Activated CD8-positive, alpha-beta memory T cell treated with anti-CD3 and anti-CD28 coated beads for 4 hours (primary cell): ENCODE measurements at places on chromosomes 11 and 22.

DNA sequence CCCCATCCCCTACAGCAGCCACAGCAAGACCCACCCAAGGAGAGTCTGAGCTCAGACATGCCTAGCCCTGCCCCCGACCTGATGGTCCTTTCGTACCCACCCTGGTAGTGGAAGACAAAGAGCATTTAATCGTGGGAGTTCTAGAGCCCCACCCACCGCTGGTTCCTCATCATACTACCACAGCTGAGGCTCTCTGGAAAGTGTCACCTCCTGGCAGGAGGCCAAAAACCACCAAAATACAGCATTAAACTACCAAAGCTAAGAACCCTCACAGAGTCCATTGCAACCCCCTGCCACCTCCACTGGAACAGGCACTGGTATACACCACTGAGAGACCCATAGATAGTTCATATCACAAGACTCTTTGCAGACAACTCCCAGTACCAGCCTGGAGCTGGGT, 311.1 kb downstream of the TENM4 start:
- DNase-seq, result no peak

- no peak for DNase-seq
Measured at GRCh38 chr22:47061226-47061625, 298.8 kb downstream of the TBC1D22A start.

DNA sequence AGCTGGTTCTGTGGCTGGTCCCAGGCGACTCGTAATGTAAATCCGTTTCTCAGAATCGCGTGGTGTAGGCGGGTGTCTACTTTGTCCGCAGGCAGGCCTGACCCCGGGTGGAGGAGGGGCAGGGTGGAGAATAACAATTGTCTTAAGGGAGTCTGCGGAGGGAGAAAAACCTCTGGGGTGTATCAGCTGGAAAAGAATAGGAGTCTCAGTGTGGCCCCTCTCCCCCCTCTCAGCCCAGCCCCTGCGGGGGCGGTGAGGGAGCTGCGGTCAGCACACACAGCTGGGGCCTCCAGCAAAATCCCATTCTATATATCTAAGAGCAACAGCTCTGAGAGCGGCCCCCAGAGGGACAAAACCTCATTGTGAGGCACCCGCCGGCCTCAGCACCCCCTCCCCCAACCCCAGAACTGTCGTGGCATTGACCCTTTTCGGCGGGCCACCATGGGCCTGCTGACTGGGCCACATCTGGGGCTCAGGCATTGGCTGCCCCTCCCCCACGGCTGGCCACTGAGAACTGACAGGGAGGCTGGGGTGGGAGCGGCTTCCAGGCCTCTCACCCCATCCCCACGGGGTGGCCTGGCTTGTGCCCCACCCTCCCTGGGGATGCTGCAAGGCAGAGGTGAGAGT, 2.7 kb upstream of the MYRF start:
- DNase-seq, result no peak

DNA sequence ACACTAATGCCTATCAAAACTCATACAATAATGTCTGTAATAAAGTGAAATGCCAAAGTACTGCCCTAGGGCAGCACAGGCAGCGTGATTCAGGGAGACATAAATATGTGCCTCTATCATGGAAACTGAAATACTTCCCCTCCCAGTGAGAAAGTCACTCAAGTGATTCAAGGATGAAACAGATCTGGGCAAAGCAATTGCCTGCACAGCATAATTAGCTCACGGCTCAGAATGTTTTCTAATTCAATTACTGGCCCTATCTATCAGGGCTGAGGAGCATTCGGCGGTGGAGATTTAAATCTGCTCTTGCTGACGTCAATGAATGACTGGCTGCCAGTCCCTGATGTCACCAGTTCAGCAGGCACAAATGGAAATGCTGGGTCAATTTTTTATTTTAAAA, 27.7 kb upstream of the PPP2R1B start:
- no peak for DNase-seq

- no peak for DNase-seq
Measured at GRCh38 chr22:40082184-40082583, 87.4 kb downstream of the FAM83F start.

DNA sequence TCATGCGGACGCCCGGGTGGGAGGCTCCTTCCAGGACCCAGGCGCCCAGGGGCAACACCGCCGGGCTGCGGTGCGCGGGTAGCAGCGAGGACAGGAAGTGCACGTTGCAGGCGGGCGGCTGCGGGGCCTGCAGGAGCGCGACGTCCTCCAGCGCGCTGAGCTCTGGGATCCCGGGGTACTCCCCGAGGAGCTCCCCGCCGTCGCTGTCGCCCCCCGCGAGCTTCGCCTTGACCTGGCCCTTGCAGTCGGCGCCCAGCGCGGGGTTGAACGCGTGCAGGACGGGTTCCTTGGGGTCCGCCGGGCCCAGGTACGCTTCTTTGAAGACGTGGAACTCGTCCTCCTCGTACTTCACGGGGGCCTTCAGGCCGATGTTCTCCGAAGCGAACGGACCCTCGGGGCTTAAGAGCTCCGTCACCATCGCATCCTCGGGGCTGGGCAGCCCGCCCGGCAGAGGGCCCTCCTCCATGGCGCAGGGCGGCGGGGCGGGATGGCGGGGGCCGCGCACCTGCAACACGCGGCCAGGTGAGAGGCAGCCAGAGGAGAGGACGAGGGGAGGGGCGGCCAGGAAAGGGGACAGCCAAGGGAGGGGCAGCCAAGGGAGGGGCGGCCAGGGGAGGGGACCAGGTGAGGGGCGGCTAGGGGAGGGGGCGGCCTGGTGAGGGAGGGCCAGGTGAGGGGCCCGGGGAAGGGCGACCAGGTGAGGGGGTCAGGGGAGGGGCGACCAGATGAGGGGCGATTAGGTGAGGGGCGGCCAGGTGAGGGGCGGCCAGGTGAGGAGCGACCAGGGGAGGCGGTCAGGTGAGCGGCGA, 921 bp downstream of the TESMIN start:
- DNase-seq, result no peak

DNA sequence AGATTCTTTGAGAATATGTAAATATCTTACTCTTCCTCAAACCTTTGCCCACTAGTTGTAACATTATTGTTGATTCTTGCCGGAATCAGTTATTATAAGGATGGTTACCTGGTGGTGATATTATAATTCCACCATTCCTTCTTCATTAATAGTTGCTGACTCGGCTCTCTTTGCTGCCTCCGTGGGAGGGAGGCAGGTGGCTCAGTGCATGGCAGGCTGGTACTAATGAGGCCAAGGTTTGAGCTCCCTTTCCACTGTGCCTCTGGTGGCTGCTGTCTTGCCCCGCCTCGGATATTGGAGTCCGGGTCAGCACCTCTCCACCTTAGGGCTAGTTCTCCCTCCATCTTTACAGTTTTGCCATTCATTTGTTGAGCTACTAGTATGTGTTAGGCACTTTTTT, 12.7 kb downstream of the CD6 start:
- DNase-seq, result no peak

DNA sequence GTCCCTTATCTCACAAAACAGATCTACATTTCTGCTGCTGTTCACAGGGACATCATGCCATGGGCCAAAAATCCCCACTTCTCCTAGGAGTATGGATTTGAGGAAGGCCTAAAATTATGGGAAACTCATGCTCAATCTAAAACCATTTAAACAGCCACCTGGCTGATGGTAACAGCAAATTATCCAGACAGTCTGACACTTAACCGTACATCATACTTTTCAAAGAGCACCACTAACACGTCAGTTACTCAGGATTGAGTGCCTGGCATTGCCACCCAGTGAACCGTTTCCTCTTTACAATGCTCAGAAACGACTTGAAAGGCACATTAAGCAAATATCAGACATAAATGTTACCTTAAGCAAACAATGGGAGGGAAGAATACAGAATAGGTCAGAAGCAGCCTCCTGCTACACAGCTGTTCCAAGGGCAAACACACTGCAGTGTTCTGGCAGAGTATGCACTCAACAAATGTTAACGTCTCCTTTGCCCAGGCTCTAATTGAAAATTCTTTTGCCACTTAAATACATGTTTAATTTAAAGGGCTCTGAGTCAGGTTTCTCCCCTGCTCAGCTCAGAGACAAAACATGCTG, 18.8 kb upstream of the SLC36A4 start:
- DNase-seq, result no peak

DNA sequence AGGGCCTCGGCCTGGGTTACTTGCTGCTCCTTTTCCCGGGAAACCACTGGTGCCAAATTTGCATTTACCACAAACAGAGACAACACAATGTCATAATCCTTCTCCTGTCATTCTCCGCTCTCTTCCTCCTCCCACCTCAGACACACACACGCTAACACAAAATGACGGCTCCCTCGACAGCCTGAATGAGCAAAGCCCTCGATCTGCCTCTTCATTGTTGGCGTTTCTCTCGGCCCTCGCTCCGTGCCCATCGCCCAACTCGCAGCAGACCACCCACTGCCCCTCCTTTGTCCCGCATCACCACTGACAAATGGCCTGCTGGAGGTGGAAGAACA, 12.5 kb upstream of the TCF20 start:
- no peak for DNase-seq

- no peak for DNase-seq
Measured at GRCh38 chr11:83285151-83285770, 906 bp downstream of the CCDC90B start.

DNA sequence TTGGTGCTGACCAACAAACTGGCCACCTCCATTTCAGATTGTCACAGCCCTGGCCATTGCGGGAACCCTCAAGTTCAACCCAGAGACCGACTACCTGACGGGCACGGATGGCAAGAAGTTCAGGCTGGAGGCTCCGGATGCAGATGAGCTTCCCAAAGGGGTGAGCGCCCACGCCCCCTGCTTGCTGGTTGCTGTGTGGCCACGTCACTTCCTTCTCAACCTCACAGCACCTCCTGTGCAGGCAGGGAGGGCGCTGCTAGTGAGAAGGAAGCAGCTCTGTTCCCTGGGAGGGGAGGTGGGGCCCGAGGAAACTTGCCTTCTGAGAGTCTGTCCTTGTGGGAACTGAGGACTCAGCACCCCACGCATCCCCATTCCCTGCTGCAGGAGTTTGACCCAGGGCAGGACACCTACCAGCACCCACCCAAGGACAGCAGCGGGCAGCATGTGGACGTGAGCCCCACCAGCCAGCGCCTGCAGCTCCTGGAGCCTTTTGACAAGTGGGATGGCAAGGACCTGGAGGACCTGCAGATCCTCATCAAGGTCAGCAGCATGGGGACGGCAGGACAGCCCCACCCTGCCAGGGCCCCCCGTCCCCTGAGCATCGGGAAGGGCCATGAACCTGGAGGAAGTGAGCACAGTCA, 19.3 kb downstream of the POLR3H start:
- peak; percentile 51 for DNase-seq

DNA sequence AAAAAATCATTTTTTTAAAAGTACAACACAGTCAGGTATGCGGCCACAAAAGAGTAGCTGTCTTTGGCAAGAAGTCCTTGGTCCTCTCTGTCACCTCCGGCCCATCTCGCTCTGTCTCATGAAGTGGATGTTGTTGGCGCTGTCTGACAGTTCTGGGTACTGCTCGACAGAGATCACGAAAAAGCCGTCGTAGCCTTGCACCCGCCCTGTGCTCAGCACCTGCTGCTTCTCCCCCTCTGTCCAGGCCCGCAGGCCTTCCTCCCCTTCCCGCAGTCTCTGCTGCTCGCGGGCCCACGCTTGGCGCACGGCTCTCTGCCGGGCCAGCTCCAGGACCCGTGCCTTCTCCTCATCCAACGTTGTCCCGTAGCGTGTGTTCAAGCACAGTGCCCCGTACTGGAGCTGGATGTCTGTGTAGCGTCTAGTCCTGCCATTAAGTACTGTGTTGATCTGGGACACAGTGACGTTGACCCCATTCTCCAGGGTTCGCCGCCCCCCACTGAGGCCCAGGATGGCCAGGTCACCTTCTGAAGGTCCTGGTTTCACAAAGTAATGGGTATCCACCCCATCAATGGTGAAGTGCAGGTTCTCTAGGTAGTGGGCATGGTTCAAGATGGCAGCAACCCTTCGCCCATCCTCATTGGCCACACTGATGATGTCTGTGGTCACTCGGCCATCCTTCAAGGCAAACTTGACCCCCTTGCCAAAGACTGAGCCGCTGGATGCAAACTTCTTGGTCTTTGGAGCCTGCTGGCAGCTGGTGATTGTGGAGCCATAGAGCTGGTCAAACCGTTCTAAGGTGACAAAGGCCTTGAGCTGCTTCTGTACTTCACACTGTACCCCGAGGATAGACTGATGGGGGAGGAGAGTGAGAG, 83.5 kb upstream of the NARS2 start:
- no peak for DNase-seq

GRCh38 chr11:134581966-134582769, 170.1 kb upstream of the B3GAT1 start:
- DNase-seq, result no peak

- no peak for DNase-seq
Measured at GRCh38 chr11:19907008-19907579, 194.5 kb downstream of the NAV2 start.

- no peak for DNase-seq
Measured at GRCh38 chr11:100612766-100613165, 74.3 kb upstream of the ARHGAP42 start.

DNA sequence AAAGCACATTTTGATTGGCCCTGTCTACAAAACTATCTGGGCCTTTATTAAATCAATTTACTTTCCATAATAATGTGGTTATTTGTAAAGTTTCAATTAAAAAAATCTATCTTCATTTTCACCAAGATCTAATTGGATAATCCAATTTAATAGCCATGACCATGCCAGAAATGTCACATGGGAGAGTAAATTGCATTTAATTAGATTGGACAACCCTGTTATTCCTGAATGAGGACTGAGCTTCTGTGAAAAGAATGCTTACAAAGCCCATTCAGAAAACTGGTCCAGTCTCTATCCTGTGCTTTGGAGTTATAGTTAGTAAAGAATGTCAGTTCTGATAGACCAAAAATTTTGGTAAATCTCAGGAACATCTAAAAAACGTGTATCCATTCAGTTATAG, 541.9 kb upstream of the ANO5 start:
- DNase-seq, result no peak

- no peak for DNase-seq
Measured at GRCh38 chr11:35549787-35550186, 24.4 kb upstream of the PAMR1 start.
